ENCODE measurements at places on chromosomes 2 and 18.
A peak's percentile ranks its signal among the peaks of the same experiment; 100 is the strongest.

GRCh38 chr2:166676716-166677115 lies 182.7 kb upstream of the SCN7A start:
- DNase-seq, result no peak

GRCh38 chr18:22300665-22301636 lies 116.8 kb downstream of the CTAGE1 start:
- no peak for DNase-seq

DNA sequence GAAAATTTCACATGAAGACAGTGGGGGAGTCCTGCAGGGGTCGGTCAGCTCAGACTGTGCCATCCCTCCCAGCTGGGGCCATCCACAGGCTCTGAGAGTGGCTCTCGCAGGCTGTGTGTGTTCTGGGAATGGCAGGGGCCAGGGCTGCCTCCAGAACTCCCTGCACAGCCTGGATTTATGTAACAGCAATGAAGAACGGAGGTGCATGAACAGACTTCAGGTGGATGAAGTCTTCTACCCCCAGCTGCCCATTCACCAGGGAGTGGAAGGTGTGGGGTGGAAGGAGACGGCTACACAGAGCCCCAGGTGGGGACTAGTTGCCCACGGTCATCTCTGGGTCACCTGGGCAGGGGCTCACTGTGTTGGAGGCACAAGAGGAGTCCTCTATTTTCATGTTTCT lies 56.1 kb upstream of the HDAC4 start:
- DNase-seq, result no peak

GRCh38 chr18:58862851-58863538 lies 1.7 kb upstream of the ZNF532 start:
- peak; percentile 26 for DNase-seq

DNA sequence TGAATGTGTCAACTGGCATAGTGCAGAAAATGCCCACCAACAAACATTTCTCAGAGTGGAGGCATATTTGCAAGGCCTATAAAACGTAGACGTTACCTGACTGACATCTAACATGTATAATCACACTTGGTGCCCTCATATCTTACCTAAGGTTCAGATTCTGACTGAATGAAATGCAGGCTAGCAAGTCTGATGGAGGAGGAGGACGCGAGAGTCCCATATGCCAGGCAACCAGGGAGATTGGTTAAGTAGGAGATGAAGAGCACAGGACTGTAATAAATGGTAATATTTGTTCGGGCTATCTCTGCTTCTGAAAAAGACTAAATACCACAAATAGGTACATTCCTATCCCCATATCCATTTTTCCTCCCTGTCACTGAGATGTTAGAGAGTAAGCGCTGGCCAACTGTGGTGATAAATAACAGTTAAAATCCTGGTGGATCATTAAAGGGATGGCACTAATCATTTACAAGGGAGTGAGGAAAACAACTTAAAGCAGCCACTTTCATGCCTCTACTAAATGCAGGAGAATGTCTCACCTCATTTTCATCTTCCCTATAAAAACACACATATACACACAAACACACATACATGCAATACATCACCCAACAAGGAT lies 217.2 kb downstream of the TMEM163 start:
- no peak for DNase-seq

DNA sequence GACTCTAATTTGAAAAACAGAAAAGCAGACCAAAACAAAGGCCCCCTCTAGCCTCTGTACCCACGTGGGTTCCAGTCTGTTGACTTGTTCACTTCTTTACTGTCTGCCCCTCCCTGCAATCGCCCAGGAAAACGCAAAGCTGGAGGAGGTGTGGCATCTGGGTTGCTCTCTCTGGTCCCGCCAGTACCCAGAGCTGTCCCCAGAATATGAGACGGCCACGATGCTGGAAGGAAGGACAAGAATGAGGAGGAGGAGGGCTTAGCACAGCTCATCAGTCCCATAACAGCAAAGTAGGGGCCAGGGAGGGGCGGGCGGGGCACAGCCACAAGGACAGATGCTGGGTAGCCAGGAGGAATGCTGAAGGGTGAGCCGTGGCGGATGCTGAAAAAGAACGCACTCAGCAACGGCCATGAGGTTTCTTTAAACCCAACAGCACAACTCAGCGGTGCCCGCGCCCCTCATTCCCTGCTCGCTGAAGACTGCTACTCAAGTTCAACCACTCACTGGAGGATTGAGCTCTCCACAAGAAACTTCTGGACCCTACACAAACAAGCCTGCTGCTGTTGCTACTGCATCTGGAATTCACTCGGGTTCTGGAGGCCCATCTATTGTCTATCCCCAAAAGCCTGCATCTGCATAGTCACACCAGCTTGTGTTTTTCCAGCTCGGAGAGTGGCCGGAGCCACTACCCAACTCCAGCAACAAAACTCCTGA lies 187.7 kb downstream of the HDAC4 start:
- no peak for DNase-seq

- no peak for DNase-seq
Measured at GRCh38 chr18:32200766-32201165, 10.9 kb downstream of the MEP1B start.

GRCh38 chr2:56268856-56269255 lies 85.1 kb downstream of the CCDC85A start:
- DNase-seq, result no peak

GRCh38 chr2:233643128-233643527 lies 6.9 kb downstream of the UGT1A10 start:
- DNase-seq, result no peak

- DNase-seq, result no peak
Measured at GRCh38 chr2:238949710-238950345, 101.9 kb downstream of the TWIST2 start.

- no peak for DNase-seq
Measured at GRCh38 chr2:67544286-67544685, 147.2 kb downstream of the ETAA1 start.

- DNase-seq, result no peak
Measured at GRCh38 chr2:70645733-70646419, 92.2 kb upstream of the TGFA start.

GRCh38 chr18:63192126-63192884 lies 127.3 kb downstream of the BCL2 start:
- DNase-seq, result no peak

GRCh38 chr18:24726727-24727492 lies 266.5 kb downstream of the HRH4 start:
- DNase-seq, result peak; percentile 67

DNA sequence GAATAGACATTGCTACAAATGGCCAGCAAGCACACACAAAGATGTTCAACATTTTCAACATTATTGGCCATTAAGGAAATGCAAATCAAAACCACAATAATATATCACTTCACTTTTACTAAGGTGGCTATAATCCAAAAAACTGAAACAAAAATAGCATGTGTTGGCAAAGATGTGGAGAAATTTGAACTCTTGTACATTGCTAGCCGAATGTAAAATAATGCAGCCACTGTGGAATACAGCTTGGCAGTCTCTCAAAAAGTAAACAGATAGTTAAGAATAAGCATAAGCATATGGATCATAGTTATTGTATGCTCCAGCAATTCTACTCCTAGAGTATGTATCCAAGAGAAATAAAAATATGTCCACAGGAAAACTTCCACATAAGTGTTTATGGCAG lies 192.5 kb downstream of the EN1 start:
- DNase-seq, result no peak

DNA sequence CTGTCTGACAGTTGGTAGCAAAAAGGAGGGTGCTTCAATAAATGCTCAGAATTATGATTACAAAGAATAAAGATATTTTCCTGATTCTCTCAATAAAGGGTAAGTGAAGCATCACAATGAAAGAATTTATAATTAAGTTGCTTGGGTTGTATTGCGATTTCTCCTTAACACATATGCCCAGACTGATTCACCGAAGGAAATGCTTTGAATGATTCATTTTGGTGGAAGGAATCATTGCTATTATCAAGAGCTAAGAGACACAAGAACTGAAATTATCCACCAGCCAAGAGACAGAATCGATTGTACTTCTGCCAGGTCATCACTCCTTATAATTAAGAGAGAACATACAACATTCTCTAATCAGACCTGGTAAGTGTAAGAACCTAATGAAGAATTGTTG lies 301.4 kb downstream of the NR4A2 start:
- DNase-seq, result no peak

DNA sequence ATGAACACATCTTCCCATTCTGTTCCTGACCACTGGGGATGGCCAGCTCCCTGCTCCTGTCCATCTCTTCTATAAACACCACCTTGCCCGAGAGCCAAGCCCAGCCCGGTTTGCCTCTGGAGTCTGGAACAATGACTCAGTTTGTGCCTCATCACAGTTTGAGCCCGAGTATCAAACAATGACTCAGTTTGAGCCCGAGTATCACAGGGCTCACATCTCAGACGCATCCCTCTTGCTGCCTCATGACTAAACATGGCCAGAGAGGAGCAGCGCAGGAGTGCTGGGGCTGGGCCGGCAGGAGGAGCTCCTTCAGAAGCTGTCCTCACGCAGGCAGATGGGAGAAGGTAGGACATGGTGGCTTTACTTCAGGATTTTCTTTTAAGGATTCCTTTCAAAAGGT lies 68.7 kb downstream of the PXDN start:
- DNase-seq, result no peak

DNA sequence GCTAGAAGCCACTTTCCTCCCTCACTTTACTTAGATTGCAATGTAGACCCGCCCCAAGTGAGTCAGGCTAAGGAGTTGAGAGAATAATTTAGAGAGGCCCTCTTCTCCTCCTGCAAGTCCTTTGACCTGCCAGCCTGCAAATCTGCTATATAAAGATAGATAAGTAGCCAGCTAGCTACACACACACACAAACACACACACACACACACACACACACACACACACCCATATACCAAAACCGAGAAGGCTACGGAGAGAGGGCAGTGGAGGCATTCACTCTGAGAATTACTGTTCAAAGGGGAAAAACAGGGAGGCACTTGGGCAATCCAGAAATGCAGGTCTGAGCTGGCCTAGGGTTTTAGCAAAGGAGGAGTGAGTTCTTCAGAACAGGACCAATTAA lies 23.0 kb upstream of the SMAD7 start:
- DNase-seq, result no peak

GRCh38 chr2:75153221-75153620 lies 46.1 kb downstream of the TACR1 start:
- no peak for DNase-seq

DNA sequence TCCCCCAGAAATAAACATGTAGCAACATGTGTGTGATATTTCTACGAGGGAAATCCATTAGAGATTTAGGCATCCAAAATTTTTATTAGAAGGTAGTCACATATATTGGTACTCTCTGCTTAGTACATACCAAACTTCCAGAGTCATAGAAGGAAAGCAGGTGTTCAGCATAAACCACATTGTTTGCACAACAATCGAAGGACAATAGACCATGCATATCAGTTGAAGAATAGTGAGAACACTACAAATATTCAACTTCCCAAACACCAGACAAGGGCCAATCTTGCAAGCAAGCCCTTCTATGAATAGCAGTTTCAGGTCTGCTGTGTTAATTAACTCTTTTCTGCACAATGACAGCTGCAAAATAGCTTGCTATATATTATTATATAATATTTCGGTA lies 702.2 kb downstream of the ERBB4 start:
- DNase-seq, result no peak

DNA sequence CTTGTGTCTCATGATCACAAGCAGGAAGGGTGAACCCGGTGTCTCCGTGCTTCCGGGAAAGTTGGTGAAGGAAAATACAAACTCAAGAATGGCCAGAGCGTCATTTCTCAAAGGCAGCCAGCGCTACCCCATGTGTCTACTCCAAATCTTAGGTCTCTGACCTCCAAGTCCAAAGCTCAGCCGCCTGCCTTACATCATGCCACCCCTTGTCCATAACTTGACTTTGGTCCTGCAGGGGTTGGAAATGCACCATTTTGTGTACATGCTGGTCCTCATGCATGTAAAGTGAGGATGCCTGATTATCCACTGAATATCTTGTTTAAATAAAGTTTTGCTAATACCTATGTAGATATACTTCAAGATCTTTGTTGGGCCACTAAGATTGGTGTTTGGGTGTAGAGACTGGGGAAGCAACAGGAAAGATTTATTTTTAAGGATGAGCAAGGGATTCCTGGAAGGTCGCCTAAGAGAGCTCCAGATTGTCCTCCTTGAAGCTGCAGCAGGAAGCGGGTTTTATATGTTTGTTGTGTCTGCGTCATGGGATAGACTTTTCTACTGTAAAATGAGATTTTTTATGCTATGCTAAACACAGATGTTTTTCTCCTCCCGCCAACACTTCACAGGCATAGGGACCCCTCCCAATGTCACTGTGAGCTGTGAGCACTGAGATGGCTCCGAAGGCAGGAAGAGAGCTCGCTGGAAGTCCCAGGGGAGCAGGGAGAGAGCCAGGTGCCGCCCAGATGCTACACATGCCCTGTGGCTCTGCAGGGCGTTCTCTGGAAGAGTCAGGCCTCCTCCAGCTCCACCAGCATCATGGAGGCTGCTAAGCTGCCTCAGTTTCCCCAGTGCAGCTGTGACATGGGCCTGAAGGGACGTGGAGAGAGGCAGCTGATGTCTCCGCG lies 176.2 kb upstream of the HDAC4 start:
- no peak for DNase-seq

DNA sequence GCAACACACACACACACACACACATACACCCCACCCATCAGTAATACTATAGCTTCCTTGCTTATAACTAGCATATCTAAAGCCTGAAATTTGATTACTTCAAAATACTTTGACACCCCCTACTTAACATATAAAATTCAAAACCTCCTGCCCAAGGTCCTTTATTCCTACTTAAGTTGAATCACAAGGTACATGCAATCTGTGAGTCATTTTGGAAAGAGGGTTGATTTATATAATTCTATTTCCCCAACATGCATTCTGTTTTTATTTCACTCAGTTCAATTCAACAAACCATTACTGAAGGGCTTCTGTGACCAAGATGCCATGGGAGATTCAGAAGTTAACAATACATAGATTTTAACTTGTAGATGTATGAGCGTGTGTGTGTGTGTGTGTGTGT lies 420.7 kb downstream of the METTL4 start:
- DNase-seq, result no peak

GRCh38 chr18:42654556-42654955 lies 460.9 kb downstream of the RIT2 start:
- DNase-seq, result no peak

DNA sequence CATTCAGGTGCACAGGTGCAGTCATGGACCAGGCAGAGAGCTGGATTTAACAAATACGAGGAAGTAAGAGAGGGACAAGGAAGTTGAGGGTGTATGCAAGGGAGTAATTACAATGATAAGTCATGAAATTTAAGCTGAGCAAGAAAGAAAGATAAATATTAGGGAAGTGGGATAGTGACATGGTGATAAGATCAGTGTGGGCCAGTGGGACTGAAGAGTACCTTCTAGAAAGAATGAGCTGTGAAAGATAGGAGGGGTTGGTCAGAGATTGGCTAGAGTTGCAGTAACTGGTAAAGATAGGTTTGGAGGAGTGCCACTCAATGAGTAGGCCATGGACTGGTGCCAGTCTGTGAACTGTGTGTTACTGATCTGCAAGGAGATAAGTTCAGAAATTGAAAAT lies 200.8 kb upstream of the SIX3 start:
- no peak for DNase-seq

- no peak for DNase-seq
Measured at GRCh38 chr2:122710049-122710448, 954.6 kb downstream of the TSN start.
